NCI-H1092 treated with DMSO at 0.1 percent for 48 hours (cell line): ENCODE measurements at places on chromosomes 1 and 21.

- DNase-seq, result no peak
Observed at GRCh38 chr1:192053531-192053971, 104.7 kb upstream of the RGS18 start.

DNA sequence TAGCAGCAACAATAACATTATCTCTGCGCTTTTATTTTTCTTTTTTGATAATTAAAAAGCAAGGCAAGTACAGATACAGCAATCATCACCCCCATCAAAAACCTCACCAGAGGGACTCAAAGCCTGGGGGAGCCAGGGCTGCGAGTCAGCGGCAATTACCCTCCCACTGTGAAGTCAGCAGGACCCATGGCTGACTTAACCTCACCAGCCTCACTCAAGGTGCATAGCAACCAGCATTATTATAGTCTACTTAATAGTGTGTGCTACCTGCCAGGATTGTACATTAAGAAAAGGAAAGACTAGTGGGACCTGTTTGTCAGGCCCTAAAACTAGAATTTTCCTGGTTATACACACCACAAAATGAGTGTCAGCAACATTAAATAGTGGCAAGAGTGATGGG, 28.9 kb upstream of the SERBP1 start:
- no peak for DNase-seq

- peak; percentile 86 for DNase-seq
Observed at GRCh38 chr1:37391211-37392011, 83.0 kb upstream of the ZC3H12A start.

GRCh38 chr1:30034105-30034626, 689.2 kb downstream of the MATN1 start:
- DNase-seq, result no peak

DNA sequence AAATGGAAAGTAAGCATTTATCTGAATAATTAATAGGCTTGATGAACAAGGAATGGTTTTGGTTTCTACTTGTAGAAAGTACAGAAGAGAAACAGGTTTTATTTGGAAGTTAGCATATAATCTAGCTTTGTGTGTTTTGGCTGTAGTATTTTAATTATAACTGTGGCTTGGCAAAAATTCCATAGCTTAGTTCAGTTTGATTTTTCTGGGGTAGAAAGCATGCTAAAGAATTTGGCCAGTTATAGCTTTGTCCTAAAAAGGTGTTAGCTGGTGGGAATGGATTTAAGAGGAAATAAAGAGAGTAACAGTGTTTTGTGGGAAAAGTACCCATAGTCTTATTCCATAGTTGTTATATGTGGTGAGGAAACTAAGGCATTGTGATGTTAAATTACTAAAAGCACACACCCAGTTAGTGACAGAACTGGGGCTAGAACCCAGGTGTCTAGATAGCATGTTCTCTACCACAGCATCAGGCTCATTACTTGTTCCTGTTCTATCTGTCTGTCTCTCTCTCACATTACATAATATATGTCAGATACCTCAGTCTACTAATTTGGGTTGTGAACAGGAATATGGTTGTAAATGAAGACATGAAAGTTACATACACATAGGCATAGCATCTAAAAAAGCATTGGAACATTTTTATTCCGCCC, 55.0 kb downstream of the MPZL1 start:
- no peak for DNase-seq

GRCh38 chr1:19988267-19989006, 9.0 kb upstream of the PLA2G2A start:
- DNase-seq, result no peak
